ENCODE measurements at places on chromosomes 3 and 15. TPM values are rescaled to one million over a fixed set of nuclear protein-coding genes. Genes with fewer than 3 reads are reported as not detected.
A peak's percentile ranks its signal among the peaks of the same experiment; 100 is the strongest.

Gene ULK4
- 3.5 TPM for total RNA-seq

Gene PLXNB1
- total RNA-seq: 103 TPM

Gene PHLDB2
- total RNA-seq: 14.8 TPM

Gene SLCO2A1
- total RNA-seq: 4.6 TPM

Gene HES1
- total RNA-seq: 15.7 TPM

Gene CCR9
- total RNA-seq: 0.12 TPM

Gene ARGFX
- not detected for total RNA-seq

Gene BCL2A1
- 0.20 TPM for total RNA-seq

Gene SNTN
- not detected for total RNA-seq

Gene TEX55
- total RNA-seq: not detected

Gene SLC12A8
- total RNA-seq: 15.8 TPM

Gene DNAJB8
- not detected for total RNA-seq

Gene TRIM59
- total RNA-seq: 2.4 TPM

Gene PLS1
- total RNA-seq: 23.6 TPM

DNA sequence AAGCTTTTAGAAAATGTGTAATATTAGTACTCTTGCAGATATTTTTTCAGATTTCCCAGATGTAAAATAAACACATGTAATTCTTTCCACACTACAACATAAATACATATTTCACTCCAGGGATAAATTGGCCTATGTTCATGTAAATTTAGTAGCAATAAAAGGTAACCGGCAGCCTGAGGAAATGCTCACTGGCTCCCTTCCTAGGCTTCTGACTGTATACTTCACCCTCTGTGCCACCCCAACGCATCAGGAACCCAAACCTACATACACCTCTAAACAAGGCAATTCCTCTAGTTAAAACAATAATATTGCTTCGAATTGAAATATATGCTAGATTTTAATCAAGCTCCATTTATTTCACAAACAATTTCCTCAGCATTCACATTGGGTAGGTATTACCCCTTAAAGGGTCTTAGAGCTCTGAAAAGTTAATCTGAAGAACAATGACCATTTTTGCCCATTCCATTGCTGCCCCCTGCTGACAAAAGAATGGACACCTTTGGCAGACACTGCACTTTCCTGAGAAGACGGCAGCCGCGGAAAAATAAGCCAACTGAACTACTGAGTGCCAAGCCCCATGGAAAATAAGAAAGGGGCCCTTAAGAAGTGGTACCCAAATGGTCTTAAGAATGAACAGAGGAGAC lies 212.5 kb downstream of the OSBPL10 start:
- DNase-seq: peak; percentile 28

DNA sequence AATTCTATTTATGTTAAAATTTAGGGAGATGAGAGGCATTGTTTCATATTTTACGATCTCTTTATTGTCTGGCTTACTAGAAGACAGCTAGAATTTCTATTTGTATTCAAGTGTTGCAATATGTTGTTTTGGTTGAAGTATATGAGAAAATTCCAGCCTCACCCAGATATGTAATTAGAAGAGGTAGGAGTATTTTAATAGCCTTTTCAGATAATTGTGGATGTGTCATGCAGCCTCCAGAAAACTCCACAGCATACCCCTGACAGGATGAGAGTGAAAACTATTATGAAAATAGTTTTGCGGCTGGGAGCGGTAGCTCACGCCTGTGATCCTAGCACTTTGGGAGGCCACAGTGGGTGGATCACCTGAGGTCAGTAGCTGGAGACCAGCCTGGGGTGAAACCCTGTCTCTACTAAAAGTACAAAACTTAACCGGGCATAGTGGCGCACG lies 21.5 kb upstream of the USP3 start:
- no peak for DNase-seq

GRCh38 chr3:196537319-196537984 lies 22.3 kb upstream of the SMCO1 start:
- DNase-seq: no peak

- no peak for DNase-seq
Measured at GRCh38 chr3:72997421-72997961, 880 bp downstream of the PPP4R2 start.

GRCh38 chr15:91113030-91113429 lies 13.0 kb downstream of the SV2B start:
- DNase-seq: no peak

GRCh38 chr3:129651435-129652202 lies 45.1 kb upstream of the PLXND1 start:
- DNase-seq: no peak

DNA sequence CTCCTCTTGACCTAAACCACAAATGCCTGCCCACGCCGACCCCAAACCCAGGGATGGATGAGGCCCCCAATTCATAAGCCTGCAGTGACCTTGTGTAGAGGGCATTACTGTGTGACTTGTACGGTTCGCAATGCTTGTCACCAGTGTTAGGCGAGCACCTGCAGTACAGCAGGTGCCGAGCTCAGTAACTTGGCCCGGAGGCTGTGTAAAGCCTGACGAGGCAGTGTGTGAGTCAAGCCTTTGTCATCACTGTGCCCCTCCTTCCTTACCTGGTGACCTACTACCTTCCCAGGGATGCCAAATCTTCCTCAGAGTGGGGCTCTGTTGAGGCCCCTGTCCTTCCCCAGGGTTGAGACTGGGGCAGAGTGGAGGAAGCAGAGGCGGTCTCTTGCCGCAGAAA lies 37.2 kb upstream of the TMEM115 start:
- DNase-seq: no peak

DNA sequence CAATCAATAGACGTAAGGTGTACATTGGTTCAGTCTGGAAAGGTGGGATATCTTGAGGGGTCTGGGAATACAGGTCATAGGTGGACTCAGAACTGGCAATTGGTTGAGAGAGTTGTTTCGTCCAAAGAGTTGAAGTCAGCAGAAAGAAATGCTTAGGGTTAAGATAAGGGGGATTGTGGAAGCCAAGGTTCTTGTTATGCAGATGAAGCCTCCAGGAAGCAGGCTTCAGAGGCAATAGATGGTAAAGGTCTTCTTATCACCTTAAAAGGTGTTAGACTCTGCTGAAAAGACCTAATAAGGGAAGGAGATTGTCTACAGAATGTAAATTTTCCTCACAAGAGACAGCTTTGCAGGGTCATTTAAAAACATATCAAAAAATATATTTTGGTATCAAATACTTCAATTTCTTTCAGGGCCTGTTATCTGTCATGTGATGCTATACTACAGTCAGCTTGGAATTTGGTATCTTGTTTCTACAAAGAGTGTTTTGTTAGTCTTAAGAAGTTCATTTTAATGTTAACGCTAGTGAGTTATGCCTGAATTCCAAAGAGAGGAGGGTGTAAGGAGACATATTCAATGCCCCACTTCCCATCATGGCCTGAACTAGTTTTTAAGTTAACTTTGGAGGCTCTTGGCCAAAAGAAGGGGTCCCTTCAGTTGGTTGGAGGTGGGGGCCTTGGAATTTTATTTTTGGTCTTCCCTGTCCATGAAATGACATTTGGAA lies 378.2 kb upstream of the ROBO2 start:
- no peak for DNase-seq

DNA sequence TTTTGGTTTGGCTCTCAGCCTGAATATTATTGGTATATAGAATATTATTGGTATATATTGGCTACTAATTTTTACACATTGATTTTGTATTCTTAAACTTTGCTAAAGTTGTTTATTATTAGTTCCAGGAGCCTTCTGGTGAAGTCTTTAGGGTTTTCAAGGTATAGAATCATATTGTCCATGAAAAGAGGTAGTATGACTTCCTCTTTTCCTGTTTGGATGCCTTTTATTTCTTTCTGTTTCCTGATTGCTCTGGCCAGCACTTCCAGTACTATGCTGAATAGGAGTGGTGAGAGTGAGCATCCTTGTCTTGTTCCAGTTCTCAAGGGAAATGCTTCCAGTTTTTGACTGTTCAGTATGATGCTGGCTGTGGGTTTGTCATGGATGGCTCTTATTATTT lies 107.3 kb upstream of the LIPC start:
- DNase-seq: no peak

DNA sequence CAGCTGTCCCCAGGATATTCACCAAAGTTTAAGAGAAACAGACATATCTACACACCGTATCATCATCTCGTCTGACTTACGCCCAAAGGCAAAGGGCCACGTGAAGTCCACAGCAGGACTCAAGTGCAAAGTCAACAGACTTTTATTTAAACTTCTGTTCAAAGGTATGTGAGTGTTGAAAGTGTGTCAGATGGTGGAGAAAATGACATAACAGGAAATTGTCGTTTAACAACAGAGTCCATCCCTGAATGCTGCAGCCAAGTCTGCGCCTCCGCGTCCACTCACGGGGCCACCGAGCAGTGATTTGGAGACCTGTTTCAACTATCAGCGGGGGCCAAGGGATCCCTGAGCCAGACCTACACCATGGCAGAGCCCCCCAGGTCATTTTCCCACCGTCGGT lies 165.6 kb downstream of the XXYLT1 start:
- no peak for DNase-seq

DNA sequence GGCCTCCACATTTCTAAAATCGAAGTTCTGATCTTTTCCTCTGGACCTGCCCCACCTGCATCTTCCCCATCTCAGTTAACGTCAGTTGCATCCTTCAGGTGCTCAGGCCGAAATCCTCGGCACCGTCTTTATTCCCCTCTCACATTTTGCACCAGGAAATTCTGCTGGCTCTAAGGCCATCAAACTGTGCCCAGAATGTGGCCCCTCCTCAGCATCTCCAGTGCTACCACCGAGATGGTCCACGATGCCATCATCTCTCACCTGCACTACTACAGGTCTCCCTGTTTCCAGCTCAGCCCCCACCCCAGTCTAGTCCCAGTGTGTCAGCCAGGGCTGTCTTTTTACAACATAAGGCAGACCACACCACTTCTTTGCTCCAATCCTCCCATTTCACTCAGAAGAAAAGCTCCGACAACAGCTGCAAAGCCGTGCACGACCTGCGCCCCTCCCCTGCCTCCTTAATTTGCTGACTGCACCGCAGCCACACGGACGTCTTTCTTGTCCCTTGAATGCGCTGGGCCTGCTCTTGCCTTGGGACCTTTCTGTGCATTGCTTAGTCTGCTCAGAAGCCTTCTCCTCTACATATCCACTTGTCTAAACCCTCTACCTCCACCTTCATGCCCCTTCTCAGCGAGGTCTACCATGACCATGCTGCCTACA lies 14.4 kb downstream of the MUC20 start:
- DNase-seq: no peak

DNA sequence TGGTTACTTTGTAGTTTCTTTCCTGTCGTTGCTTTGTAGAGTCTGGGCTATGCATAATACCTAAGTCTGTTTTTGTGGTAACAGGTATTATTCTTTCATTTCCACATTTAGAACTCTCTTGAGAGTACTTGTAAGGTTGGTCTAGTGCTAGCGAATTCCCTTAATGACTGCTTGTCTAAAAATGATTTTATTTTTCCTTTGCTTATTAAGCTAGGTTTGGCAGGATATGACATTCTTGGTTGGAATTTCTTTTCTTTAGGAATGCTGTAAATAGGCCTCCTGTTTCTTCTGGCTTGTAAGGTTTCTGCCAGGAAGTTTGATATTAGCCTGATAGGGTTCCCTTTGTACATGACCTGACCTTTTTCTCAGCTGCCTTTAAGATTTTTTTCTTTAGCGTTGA lies 70.1 kb upstream of the SGO1 start:
- no peak for DNase-seq

DNA sequence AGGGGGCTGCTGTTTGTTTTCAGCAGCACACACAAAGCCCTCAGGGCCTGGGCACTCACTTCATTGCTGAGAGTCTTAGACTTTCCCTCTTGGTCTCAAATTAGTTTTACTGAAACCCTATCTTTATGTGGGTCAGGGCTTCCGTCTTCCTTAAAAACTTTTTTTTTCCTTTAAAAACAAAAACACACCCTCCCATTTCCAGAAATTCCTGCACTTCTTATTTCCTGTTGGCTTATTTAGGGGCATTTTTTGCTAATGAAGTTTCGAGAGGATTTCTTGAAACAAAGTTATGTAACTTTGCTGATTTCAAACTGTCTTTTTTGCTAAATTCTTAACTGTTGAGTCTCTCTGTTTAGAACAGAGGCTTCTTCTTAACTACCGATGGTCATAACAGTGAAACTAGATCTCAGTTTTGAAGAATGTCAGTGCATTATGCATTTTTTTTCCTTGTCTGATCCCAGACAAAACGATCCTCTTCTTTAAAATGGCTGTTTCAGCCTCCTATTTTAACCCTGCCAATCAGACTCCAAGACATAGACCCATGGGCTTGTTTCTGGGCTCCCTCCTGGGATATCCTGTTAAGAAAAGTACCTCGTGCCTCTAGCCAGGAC lies 23.3 kb downstream of the ANAPC13 start:
- DNase-seq: no peak

DNA sequence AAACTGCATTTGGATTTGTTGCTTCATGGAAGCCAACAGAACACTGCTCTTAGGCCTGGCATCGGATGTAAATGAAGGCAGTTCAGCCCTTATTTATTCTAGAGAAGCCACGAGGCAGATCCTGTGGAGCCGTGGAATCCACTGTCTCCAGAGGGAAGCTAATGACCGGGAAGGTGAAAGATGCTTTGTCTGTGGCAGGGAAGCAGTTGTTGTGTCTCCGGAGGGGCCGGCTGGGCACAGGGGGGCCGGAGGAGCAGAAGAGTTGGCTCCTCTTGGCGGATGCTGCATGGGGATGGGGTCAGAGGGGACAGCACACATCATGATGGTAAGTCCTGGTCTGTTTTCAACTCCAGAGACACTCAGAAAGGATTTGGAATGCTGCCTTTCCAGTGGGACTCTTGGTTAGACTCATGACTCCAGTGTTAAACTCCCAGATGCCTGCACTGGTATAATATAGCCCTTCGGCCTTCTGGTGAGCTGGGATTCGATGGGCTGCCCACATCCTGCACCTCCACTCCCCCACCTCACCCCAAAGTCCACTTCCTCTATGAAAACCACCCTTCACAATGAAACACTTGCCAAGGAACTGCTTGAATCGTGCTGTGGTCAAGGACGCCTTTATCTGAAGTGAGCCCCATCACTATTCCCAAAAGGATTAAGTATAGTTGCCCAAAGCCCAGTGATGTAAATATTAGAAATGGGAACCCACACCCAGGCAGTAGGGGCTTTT lies 33.6 kb downstream of the TPM1 start:
- DNase-seq: no peak

DNA sequence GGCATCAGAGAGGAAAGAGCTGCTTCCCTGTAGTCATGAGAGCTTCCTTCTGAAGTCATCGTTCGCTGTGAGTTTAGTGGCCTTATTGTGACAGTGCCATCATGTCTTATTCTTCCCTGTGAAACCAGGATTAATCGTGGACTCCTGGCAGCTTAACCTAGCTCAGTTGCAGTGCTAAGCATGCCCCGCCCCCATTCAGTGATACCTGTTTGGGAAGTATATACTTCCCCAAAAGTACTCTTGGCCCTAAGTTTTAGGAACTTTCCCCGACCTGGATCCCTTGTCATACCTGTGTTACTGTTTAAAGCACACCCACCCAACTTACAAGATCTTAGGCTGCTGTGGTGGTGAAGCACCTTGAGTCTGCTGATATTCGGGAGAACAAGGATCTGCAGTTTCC lies 32.1 kb upstream of the TIMP4 start:
- no peak for DNase-seq

- DNase-seq: no peak
Measured at GRCh38 chr3:54344601-54345231, 222.4 kb downstream of the CACNA2D3 start.

Measured in pancreas (tissue), 10 donors.